Fibroblast of skin of left quadriceps (primary cell): ENCODE measurements at places on chromosomes 12 and 14.

GRCh38 chr12:79557690-79558315 lies 133.0 kb downstream of the PAWR start:
- no peak for DNase-seq

DNA sequence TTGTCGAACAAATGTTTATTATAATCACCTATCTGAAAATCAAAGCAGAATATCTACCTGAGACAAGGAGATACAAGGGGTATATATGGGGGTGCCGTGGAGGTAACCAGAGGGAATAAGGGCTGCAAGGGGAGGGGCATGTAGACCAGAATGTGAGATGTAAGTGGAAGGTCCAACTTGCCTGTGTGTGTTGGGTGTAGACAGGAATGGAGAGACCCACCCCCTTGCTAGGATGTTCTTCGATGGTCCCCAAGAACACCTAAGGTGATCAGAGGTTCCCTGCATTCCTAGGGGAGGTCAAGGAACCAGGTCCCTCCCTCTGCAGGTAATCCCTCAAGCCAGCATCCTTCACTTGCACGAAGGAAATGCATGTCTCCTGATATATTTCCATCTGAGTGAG lies 167.9 kb downstream of the DICER1 start:
- DNase-seq = no peak

DNA sequence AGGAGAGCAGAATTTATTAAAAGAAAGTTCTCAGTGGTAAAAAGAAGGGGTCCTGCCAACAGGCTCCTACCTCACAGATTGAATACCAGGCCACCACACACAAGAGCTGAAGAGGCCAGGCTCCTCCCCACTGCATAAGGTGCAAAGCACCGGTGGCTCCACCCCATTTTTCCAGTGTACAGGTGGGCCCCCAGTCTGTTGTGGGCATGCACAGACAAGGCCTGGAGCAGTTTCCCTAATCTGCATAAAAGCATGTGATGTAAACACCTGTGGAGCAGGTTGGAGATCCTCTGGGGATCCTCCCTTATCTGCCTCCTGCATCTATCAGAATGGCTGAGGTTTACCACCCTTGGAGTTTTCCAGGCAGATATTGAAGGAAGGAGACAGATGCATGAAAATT lies 45.7 kb upstream of the PDZRN4 start:
- no peak for DNase-seq

- DNase-seq = no peak
These were observed 1095.9 kb downstream of the TMEM121 start for GRCh38 chr14:106622200-106622745.

DNA sequence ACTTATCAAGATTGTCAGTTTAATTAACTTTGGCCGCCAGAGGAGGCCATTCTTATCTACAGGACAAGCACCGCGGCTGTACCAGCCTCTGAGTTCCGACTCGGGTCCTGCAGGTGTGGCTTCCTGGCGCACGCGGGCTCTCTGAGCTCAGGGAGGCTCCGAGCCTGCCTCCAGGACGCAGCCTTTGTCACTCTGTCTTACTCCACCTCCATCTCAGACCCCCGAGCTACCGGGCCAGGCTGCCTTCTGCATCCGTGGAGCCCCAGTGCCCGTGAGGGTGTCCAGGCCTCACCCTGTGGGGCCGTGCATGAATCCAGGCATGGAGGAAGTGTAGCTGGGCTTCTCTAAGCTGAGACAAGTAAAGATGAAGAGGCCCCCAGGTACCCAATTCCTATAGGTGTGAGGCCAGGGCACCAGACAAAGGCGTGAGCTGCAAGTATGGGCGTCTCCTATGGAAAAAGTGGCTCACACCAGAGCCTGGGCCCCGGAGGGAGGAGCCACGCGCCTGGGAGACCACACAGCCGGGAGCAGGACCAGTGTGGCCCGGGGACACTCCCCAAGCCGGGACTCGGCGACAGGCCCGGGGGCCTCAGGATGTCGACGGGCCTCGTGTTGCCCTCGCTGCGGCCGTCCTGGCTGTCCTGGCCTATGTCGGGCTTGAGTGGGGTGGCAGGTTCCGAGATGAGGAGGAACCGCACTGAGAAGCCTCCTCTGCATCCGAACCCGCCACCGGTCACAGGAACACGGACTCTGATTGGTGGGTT lies 42.8 kb downstream of the NOC4L start:
- no peak for DNase-seq

GRCh38 chr14:54360667-54361066 lies 36.1 kb upstream of the CDKN3 start:
- no peak for DNase-seq

GRCh38 chr12:126093908-126094307 lies 1028.7 kb downstream of the AACS start:
- DNase-seq = no peak

DNA sequence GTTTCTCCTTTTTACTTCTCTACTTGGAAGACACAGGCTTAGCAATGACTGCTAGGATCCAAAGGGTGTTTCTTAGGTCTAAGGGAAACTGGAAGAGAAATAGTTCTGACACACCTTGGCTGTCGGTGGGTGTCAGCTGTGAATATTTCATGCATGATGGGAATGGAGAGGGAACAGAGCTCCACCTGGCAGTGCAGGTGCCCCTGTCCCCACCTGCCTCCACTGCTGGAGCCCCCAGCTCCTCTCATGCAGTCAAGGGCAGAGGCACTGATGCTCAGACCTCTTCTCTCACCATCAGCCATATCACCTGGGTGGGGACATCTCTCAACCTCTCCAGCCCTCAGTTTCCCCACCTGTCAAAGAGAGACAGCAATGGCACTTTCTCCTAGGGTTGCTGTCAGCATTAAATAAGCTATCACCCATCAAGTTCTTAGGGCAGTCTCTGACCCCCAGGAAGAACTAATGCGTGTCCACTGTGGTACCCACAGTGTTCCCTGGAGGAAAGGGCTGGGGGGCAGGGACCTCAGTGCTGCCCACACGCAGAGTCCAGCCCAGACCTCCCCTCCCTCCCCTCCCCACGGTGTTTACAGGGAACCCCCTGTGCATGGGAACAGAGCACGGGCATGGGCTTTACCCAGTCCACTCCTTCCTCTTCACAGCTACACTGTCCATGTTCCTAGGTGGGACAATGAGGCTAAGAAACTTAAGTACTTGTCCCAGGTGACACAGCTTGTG lies 69.1 kb downstream of the C14orf132 start:
- no peak for DNase-seq

- DNase-seq = no peak
These were observed 81.1 kb downstream of the SLC24A4 start for GRCh38 chr14:92404018-92404417.

- no peak for DNase-seq
These were observed 1193.3 kb downstream of the FLRT2 start for GRCh38 chr14:86723254-86723624.

DNA sequence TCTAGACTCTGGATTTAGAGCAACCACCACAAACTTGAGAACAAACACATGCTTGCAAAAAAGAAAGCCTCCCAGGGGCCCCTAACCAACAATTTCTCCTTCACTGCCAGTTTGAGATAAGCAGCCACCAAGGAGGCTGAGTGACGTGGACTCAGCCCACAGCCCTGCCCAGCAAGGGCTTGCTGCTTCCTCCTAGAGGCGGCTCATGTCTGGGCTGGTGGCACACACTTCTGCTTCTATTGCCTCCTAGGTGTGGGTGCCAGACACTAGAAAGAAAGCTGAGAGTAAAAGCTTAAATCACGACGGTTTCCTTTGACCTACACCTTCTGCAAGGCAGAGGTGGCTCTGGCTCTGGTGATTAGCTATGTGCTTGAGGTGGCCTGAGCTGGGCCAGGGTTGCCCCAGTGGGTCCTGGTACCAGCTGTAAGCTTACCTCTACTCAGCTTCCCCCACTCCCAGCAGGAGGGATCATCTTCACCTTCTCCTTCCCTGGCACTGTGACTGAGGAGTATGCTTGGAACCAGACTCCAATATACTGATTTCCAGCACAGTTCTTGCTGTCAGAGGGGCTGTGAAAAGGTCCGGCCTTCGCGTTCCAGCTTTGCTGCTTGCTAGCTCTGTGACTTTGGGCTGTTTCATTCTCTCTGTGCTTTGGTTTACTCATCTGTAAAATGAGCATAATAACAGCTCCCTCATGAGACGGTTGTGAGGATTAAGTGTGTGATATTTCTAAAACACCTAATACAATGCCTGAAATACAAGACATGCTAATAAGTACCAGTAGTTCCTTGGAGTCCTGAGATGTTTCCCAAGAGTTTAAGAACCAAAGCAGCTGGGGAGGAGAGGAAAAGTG lies 89.7 kb upstream of the PARP11 start:
- DNase-seq = no peak

DNA sequence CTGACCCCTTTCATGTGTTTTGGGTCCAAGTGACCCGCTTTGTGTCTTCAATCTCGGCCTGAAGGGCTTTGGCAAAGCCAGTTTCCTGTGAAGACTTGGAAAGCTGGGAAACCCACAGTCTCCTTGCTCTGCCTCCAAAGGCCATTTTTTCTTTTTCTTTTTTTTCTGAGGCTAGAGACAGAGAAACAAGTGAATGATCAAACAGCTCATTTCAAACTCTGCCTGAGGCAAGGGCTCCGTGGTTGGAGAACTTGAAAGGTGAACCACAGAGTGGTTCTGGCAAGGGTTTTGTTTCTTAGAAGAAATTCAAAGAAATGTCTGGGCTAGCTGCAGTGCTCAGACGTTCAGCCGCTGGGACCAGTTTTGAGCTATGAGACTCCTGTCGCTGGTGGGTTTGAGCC lies 62.7 kb downstream of the ERH start:
- no peak for DNase-seq

DNA sequence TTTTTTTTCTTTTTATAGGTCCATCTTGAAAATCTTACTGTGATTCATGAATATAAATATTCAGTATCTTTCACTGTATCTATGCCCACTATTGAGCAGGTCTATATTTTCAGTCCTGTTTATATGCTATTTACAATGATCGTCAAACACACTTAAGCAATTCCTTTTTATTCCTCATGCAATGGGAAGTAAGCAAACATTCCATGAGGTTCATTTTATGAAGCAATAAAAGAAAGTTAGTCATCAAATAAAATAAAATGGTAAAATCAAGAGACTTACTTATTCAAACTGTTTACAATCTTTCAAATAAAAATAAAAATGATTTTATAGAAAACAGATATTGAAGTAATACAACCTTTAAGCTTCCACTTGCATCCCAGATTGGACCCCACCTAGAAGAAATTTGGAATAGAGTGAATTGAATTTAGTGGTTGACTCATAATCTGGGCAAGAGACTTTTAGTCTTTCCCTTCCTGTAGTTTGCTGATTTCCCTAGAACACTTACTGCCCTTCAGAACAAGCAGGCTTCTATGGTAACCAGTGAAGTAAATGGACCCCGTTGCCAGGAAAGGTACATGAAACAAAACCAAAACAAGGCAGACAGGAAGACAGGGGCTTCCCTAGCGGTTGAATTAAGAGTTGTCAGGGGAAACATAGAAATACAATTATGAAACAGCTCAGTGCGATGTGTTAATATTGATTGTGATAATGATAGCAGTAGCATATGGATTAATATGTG lies 241.0 kb upstream of the ATP2B1 start:
- DNase-seq = peak; percentile 40

- no peak for DNase-seq
These were observed 4.3 kb downstream of the NIN start for GRCh38 chr14:50826681-50827080.

- no peak for DNase-seq
These were observed 3.0 kb upstream of the SNW1 start for GRCh38 chr14:77763978-77764377.
